ENCODE measurements at places on chromosomes 3 and 15. TPM values are rescaled to one million over a fixed set of nuclear protein-coding genes. Genes with fewer than 3 reads are reported as not detected.

DNA sequence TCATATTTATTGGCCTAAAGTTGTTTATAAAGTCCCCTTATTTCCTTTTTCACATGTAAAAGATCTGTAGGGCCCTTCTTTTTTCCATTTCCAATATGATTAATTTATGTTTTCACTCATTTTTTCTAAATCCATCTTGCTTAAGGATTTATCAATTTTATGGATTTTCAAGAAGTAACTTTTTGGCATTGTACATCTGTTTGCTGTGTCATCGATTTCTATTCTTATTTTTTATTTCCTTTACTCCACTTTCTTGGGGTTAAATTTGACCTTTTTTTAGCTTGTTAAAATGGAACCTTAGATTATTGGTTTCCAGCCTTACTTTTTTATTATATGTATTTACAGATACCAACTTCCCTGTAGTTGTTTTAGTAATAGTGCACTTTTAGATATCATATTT lies 207.9 kb downstream of the LRTM1 start:
- DNase-seq, result no peak

GRCh38 chr15:38849046-38849445 lies 284.4 kb upstream of the RASGRP1 start:
- no peak for DNase-seq

DNA sequence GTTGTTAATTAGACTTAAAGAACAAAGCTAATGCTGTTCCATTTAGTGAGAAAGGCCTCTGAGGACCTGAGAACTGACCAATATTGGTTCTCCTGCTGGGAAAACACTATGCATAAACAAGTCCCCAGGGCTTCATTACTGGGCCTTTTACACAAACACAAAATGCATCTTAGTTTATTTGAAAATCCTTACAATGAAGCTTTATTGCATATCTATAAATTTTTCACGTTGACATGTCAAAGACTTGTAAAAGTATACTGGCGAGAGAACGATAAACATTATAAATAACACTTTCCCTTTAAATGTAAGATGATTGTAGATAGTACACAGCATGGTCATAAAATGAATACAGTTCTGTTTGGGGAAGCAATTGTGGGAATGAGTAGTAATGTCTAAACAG lies 151.7 kb downstream of the ROBO2 start:
- no peak for DNase-seq

GRCh38 chr3:54830658-54831057 lies 97.2 kb downstream of the LRTM1 start:
- no peak for DNase-seq

- DNase-seq, result no peak
These were observed 213.1 kb upstream of the TSC22D2 start for GRCh38 chr3:150194957-150195356.

DNA sequence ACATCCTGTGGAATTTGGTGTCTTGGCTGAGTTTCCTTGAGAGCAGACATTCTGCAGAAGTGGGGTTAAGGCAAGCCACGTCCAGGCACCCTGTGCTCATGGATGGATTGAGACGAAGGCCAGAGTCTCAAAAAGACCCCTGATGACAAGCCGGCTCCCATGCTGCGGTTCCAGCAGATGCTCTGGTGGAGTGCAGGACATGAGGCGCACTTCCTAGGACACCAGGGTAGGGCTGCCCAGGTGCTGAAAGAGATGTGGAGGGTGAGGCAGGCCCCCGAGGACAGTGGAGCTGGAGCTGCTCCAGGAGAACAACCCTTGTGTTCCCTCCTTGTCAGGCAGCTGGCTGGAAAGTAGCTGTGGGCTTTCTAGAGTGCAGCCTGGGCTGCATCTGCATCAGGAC lies 81.0 kb downstream of the ASB7 start:
- DNase-seq, result no peak

GRCh38 chr3:46856576-46857471 lies 6.4 kb downstream of the MYL3 start:
- DNase-seq, result no peak

GRCh38 chr3:64163755-64164148 lies 61.5 kb downstream of the PRICKLE2 start:
- peak; percentile 76 for DNase-seq

DNA sequence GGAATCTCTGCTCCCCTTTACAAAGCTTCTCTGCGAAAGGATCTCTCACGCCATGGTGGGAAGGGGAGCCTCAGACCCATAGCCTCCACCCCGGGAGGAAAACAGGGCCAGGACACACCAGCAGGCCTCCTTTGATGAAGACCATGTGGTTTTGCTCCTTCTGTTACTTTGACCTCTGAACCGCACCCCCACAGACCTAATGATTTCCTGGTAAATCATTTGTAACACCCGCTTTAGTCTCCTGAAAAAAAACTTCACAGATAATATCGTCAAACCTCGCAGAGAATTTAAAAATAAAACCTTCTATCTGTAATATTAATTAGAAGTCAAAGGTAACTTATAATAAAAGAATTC lies 18.3 kb downstream of the CPN2 start:
- no peak for DNase-seq

DNA sequence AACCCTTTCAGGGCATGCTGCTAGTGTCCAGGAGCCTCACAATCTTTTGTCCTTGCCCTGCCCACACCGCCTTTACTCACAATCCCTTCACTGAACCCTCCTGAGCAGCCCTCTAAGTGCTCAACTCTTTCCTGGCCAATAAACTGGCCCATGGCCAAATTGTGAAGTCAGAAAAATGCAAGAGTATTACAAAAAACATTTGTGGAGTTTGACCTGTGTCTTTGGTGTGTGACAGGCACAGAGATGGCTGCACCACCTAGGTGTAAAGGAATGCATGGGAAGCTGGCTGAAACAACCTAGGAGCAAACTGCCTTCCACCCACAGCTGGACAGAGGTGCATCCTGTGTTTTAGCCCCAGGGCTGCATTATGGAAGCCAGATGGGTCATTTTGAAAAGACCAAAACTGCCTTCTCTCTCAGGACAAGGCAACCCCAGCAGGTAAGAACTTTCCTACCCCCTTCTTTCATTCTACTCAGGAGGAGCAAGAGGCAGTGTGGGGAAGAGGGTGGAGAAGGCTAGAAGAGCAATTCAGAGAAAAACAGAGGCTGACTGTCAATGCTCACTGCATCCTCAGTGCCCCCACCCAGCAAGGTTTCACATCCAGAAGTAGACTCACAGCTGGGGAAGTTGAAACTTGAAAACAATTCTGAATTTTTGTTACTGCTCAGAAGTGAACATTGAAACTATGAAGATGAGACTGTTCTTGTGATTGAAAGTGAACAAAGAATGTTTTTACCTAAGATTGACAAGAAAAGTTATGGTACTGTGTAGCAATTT lies 78.6 kb downstream of the TRIM42 start:
- DNase-seq, result no peak

GRCh38 chr3:69250014-69250413 lies 127.6 kb upstream of the LMOD3 start:
- DNase-seq, result peak; percentile 93

GRCh38 chr3:42007785-42008184 lies 45.9 kb upstream of the ULK4 start:
- no peak for DNase-seq

GRCh38 chr3:78969483-78969882 lies 798.3 kb downstream of the ROBO1 start:
- no peak for DNase-seq

DNA sequence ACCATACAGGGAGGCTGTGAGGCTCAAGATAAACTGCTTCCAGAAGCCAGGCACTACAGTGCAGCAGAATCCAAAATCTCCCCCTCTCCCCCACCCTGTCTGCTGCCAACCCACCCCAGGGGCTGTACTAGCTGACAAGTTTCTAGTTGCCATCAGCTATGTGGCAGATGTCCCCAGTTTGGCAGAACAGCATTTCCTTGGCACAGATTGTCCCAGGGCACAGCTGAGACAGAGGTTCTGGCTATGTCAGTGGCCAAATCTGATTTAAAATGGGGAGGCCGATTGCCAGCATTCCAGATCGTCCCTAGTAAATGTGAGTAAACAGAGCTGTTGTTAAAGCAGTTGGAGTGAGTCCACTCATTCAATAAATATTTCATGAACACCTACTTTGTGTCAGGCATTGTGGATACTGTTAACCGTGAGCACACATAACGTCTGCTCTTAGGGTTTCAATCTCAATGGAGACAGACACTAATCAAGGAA lies 28.0 kb upstream of the CCDC174 start:
- DNase-seq, result no peak

GRCh38 chr15:27623149-27623548 lies 476.0 kb downstream of the OCA2 start:
- DNase-seq, result no peak

DNA sequence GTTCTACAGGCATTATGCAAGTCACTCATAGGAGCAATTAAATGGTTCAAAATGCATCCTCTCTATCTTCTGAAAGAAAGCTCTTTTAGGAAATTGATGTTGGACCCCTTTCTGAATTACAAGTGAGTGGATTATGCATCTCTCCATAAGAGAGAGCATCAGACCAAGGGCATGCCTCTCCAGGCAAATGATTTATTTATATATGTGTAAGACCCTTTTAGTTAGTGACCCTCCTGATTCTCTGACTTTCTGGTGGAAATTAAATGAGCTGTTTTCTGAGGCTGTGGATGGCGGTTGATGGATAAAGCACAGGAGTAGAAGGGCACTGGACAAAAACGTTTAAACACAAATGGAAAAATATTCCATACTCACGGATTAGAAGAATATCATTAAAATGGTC lies 62.6 kb downstream of the CADPS start:
- DNase-seq, result no peak

- DNase-seq, result no peak
These were observed 612.4 kb upstream of the GRM7 start for GRCh38 chr3:6248528-6248927.

GRCh38 chr15:33678602-33679001 lies 289.7 kb upstream of the CHRM5 start:
- DNase-seq, result no peak

GRCh38 chr15:36738817-36739216 lies 159.4 kb downstream of the CDIN1 start:
- no peak for DNase-seq

- peak; percentile 91 for DNase-seq
These were observed 32.4 kb upstream of the CDV3 start for GRCh38 chr3:133540896-133541674.

GRCh38 chr3:194009892-194010533 lies 125.9 kb upstream of the HES1 start:
- DNase-seq, result no peak

- DNase-seq, result no peak
These were observed 95.1 kb downstream of the RPL39L start for GRCh38 chr3:187044206-187044605.

DNA sequence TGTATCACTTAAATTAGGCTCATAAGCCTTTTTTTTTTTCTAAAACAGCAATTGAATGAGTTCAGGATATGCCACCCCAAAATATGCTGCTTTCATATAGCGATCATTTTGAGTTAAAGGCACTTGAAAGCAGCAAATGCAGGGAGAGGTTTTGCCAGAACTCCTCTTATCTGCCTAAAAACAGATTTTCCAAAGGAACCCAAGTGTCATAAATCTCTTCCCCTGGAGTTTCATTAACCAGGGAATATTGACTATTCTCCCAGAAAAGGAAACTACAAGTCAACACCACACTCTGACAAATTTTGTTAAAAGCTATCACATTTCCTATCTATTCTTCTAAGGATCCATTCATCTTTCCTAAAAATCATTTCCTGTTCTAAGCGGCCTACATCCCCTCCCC lies 11.3 kb downstream of the DNAAF4 start:
- DNase-seq, result no peak

DNA sequence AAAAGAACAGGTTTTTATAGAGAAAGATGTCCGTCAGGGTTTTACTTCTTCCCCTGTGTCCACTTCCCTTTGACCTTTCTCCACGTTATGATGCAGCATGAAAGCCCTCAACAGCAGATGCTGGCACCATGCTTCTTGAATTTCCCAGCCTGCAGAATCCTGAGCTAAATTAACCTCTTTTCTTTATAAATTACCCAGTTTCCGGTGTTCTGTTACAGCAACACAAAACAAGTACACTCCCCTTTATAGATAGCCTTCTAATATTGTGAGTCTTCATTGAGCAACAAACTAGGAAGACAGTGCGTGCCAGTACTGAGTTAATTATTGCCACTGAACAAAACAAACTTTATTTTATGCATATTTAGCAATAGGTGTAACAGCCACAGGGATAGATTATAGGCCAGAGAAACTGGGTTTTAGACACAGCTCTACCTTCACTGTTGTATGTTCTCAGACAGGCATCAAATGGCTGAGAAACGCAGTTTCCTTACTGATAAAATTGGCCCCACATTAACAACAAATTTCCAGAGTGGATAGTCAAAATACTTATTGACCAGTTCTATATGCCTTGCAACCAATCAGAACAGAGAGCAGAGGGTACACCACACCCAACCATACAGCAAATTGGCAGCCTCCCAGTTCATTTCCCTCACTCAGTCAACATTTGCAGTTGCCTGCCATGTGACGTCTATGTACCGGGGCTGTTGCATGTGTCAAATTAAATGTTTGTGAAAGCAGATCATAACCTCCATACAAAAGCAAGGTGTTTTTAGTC lies 14.4 kb upstream of the TBL1XR1 start:
- DNase-seq, result peak; percentile 47

GRCh38 chr15:56017920-56018319 lies 24.5 kb upstream of the NEDD4 start:
- no peak for DNase-seq

- no peak for DNase-seq
These were observed 49.9 kb downstream of the KLF13 start for GRCh38 chr15:31376511-31376910.

- DNase-seq, result no peak
These were observed 107.1 kb downstream of the DGKG start for GRCh38 chr3:186254676-186255650.

The PLA1A gene
- 0.14 TPM for total RNA-seq

The SELENOS gene
- 47.7 TPM for total RNA-seq

The CATSPER2 gene
- total RNA-seq, result 0.17 TPM

The ADAMTSL3 gene
- 0.58 TPM for total RNA-seq

The KNG1 gene
- not detected for total RNA-seq

The PPP2R3A gene
- 25.9 TPM for total RNA-seq

The POPDC2 gene
- 0.06 TPM for total RNA-seq

The CCK gene
- not detected for total RNA-seq

The MED12L gene
- total RNA-seq, result 0.12 TPM

The TMEM44 gene
- total RNA-seq, result 11.2 TPM

The ESYT3 gene
- total RNA-seq, result 0.87 TPM

The SCN5A gene
- total RNA-seq, result 1.3 TPM

The GOLGA8J gene
- not detected for total RNA-seq

The PHC3 gene
- total RNA-seq, result 18.5 TPM

The CYP11A1 gene
- 2.6 TPM for total RNA-seq

The PLAAT1 gene
- total RNA-seq, result 2.1 TPM

All from epithelial cell of proximal tubule (primary cell).